ENCODE measurements at places on chromosomes 7 and 10. TPM values are rescaled to one million over a fixed set of nuclear protein-coding genes. Genes with fewer than 3 reads are reported as not detected.

- no peak for DNase-seq
These were observed 16.0 kb downstream of the KAT6B start for GRCh38 chr10:74842301-74842954.

DNA sequence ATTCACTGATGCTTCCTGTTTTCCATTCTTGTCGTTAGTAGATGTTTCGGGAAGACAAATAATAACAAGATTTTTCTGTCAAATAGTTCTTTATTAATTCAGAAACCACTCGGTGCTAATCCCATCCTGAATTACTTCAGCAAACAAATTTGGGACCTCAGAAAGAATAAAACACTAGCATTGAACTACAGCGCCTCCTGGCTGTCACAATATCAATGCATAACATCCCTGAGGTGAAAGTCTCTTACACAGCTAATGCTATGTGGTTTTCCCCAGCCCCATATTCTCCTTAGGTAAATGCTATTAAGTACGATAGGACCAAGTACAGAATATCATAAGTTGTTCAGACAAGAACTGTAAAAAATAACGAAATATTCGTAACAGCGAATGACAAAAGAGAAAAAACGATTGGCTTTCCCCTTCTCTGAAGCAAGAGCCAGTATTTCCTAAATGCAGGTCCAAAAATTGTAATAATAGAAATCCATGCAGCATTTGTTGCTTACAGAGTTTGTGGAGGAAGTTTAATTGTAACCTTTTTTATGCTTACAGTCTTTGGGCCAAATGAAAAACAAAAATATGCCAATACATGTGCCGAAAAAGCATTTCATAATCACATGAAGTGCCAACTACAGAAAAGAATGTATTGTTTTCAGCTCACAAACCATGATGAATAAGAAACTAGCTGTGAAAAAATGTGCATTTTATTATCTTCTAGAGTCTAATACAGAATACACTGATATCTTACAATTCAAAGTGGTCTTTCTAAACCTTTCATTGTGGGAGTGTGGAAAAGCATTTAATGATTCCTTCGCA, 47.3 kb downstream of the MYPN start:
- DNase-seq = peak; percentile 66

GRCh38 chr7:107043921-107044346, 571 bp upstream of the PRKAR2B start:
- no peak for DNase-seq

GRCh38 chr10:130140425-130140824, 4.2 kb downstream of the GLRX3 start:
- no peak for DNase-seq

ABCC2 gene
- 2.1 TPM for total RNA-seq
